ENCODE measurements at places on chromosomes 12 and 14. TPM values are rescaled to one million over a fixed set of nuclear protein-coding genes. Genes with fewer than 3 reads are reported as not detected.
A peak's percentile ranks its signal among the peaks of the same experiment; 100 is the strongest.

- no peak for DNase-seq
These were observed 54.0 kb downstream of the CYP46A1 start for GRCh38 chr14:99737956-99738667.

GRCh38 chr14:37142835-37143401, 29.5 kb downstream of the SLC25A21 start:
- DNase-seq = no peak

GRCh38 chr12:76041406-76041805, 9.8 kb upstream of the PHLDA1 start:
- no peak for DNase-seq

GRCh38 chr14:72783741-72784140, 110.2 kb downstream of the DPF3 start:
- DNase-seq = no peak

- no peak for DNase-seq
These were observed 246.3 kb downstream of the NUAK1 start for GRCh38 chr12:105892362-105892910.

- DNase-seq = no peak
These were observed 55.8 kb upstream of the CCDC175 start for GRCh38 chr14:59632381-59632780.

- DNase-seq = no peak
These were observed 70.1 kb downstream of the SYNE2 start for GRCh38 chr14:63922696-63923421.

GRCh38 chr12:96303653-96304052, 96.6 kb downstream of the CDK17 start:
- no peak for DNase-seq

DNA sequence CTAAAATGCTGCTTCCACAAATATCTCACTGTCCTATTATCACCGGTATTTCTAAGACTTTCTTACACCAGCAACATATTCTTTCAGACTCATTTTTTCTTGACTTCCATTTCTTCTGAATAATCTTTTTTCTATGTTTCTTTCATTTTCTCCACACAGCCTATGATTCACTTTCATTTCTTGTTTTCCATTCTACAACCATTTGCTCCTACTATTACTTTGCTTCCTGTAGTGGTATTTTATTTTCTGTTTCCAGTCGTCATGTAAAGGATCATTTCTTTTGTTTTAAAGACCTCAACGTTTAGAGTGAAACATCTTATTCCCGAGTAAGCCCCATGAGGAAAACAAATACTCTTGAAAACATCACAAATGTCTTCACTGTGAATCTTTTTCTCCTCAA, 182.2 kb upstream of the MDGA2 start:
- DNase-seq = no peak

DNA sequence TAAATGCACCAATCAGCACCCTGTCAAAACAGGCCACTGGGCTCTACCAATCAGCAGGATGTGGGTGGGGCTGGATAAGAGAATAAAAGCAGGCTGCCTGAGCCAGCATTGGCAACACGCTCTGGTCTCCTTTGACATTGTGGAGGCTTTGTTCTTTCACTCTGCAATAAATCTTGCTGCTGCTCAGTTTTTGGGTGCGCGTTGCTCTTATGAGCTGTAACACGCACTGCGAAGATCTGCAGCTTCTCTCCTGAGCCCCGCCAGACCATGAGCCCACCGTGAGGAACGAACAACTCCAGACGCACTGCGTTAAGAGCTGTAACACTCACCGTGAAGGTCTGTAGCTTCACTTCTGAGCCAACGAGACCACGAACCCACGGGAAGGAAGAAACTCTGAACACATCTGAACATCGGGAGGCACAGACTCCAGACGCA, 8.4 kb upstream of the PIANP start:
- DNase-seq = no peak

DNA sequence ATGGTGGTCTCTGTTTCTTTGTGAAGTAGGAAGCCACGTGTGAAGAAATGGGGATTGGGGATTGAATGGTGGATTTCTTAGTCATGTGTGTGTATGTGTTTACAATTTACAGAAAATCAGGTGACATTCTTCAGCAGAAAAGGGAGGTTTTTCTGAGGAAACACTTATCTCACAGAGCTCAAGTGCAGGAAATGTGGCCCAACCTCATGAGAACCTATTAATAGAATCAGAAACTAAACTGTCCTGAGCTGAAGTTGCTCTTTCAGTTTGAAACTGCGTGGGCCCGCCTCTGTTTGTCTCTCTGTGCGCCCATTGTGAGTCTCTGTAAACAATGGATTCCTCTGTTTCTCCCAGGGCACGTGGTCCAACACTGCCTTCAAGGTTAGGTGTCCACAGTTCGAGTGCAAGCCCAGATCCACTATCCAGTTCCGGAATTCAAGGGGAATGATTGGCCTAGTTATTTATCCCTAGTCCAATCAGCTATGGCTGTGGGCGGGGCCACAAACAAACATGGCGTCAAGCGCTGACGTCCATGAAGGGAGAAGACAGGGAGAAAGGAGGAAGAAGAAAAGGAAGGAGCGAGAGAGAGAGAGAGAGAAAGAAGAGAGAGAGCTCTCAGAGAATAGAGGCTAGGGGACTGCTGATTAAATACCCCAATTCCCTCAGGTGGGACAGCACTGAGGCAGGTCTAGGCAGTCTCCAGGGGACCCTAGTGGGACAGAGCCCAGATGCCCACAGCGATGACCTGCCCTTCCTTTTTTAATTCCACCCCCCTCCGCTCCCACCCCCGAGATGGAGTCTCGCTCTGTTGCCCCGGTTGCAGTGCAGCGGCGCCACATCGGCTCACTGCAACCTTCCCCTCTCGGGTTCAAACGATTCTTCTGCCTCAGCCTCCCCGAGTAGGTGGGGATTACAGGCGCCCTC, 31.4 kb upstream of the C12orf76 start:
- peak; percentile 74 for DNase-seq

- DNase-seq = no peak
These were observed 359.4 kb upstream of the SFSWAP start for GRCh38 chr12:131351319-131352028.

- DNase-seq = no peak
These were observed 537.3 kb downstream of the TMTC2 start for GRCh38 chr12:83224012-83224411.

DNA sequence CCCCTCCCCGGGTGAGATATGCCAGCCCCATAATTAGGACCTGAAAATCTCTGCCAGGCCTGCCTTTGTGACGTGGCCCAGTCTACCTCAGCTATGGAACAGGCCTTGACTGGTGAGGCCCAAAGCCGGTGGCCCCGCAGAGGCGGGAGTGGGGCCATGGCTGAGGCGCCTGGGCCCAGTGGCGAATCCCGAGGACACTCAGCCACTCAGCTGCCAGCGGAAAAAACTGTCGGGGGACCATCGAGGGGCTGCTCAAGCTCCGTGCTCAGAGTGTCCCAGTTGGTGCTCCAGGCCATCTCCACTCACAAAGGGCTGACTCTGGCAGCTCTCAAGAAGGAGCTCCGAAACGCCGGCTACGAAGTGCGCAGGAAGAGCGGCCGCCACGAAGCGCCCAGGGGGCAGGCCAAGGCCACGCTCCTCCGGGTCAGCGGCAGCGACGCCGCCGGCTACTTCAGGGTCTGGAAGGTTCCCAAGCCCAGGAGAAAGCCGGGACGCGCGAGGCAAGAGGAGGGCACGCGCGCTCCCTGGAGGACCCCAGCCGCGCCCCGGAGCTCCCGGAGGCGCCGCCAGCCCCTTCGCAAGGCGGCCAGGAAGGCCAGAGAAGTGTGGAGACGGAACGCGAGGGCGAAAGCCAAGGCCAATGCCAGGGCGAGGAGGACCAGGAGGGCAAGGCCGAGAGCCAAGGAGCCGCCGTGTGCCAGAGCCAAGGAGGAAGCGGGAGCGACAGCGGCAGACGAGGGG, 21.4 kb downstream of the ZNF641 start:
- no peak for DNase-seq

- no peak for DNase-seq
These were observed 74.3 kb downstream of the FAR2 start for GRCh38 chr12:29223426-29223825.

DNA sequence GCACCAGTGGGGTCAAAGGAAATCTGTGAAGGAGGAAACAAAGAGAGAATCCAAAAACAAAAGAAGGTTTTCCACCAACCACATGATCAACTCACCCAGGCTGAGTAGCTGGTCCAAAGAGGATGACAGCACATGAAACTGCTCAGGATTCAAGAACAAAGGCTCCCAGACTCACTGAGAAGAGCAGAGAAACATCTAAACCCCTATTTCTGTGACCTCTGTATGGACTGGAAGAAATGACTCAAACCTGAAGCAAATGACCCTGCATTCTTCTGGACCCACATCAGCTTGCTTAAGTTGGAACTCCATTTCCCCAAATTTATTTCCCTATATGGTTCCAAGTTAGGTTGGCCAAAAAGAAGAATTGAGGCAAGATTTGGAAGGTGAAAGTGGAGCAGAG, 26.3 kb downstream of the TC2N start:
- no peak for DNase-seq

GRCh38 chr14:51576117-51576430, 75.6 kb upstream of the FRMD6 start:
- DNase-seq = no peak

DNA sequence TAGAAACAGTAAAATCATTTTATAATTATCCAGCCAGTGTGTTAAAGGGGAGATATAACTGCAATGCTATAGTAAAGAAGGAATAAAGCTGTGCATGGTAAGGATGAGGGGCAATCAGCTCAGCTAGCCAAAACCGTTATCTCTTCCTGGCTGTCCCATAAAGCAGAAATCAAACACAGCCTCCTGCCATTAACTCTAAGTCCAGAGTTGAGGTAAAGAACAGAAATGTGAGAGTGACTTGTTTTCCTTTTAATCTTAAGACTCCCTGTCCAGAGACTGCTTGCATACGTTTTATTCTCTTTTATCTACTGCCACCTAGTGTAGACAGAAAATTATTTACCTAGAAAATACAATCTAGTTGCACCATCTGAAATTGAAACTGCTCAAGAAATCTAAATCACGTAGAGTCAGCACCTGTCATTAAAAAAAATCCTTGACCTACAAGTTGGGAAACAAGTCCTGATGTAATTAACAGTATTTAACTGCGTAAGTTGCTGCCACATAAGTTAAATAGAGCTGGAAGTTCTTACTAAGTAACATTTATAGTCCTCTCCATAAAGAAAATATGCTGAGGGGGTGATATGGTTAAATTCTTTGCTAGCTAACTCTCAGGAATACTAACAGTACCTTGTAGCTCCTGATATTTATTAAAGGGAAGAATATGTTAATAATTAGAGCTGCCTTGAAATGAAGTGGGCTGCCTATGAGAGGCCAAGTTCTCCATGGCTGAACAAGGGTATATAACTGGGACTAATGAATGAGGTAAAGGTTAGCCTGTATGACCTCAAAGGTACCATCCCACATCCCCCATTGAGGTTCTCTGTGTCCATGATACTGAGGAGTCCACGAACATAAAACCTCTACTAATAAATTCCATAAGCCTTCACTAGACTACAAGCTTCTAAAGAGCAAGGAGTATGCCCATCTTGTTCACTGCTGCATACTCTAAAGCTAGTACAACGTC, 62.7 kb downstream of the GALNT4 start:
- no peak for DNase-seq

DNA sequence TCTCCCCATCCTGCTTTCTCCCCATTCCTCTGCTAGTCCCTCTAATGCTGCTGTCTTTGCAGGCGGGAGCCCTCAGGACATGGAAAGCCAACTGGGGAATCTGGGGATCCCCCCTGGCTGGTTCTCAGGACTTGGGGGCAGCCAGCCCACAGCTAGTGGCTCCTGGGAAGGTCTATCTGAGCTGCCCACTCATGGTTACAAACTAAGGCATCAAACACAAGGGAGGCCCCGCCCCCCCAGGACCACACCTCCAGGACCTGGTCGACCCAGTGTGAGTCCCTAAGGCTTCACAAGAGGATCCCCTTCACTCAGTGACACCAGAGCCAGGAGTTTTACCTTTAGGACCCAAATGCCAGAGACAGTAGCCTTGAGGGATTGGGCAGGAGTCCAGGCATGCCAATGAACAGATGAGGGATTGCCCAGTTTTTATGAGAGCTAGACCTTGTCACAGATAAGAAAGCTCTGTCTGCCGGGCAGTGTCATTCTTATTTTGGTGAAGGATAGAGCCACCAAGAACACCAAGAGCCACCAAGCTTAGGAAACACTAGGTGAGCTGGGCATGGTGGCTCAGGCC, 8.0 kb upstream of the CPNE6 start:
- DNase-seq = no peak

- DNase-seq = no peak
These were observed 74.8 kb upstream of the GSC start for GRCh38 chr14:94844593-94845152.

The FAM181A gene
- not detected for total RNA-seq

The PPP1R1A gene
- total RNA-seq = not detected

The RASSF9 gene
- not detected for total RNA-seq

The TMCC3 gene
- total RNA-seq = 0.83 TPM

The INHBC gene
- total RNA-seq = 0.14 TPM

The MANSC4 gene
- total RNA-seq = not detected

The COCH gene
- total RNA-seq = 2.8 TPM

The PTPRB gene
- total RNA-seq = not detected

The CLMN gene
- total RNA-seq = 3.7 TPM

The PROX2 gene
- total RNA-seq = 0.69 TPM

The NAB2 gene
- 13.1 TPM for total RNA-seq

The FAM177A1 gene
- total RNA-seq = 36.5 TPM

The RAPGEF3 gene
- 0.94 TPM for total RNA-seq
